ENCODE measurements at places on chromosomes 1 and 21.

DNA sequence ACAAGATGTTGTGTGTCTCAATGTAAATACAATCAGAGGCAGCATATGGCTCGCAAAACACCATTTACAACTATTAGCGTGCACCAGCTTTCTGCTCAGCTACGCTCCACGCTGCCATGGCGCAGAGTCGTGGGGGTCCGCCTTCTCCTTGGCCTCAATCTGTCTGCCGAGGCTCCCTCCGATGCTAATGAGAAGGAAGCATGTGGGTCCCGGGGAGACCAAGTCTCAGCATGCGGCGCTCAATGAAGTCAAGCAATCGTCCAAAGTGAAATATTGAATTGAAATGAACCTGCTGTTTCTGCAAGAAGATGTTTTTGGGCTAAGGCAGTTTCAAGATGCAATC, 228.9 kb downstream of the TOMM20 start:
- DNase-seq, result no peak

GRCh38 chr1:110150330-110151174, at the start of gene SLC6A17:
SLC6A17 (plus strand) TSS chr1:110150494; CDS start chr1:110166930, 16,436 bp downstream.
- DNase-seq, result peak; percentile 82

GRCh38 chr1:147605591-147605990, 64.3 kb downstream of the BCL9 start:
- no peak for DNase-seq

DNA sequence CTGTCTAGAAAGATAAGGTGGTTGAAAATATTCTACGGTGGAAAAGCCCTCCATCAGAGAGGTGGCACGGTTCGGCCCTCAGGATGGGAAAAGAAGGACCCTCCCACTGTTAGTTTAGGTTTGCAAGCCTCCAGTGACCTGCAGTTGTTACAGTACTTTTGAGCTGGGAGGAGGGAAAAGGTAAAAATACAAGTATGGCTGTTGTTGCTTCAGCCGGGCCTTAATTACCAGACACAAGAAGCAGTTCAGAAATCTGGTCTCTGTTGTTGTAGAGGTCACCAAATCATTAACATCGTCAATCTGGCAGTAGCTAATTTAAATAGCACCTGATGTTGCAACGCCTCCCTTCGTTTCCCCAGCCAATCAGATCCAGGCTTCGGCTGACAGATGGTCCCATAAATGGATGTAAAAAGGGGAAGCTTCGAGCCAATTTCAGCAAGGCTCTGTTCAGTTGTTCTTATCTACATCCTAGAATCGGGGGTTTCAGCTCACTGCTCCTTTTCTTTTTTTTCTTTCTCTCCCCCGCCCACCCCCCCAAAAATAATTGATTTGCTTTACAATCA, at the start of gene ELAVL4:
TSS of gene ELAVL4 (plus strand) at position 424 of the 563 bp plus-strand sequence. CDS start 270 bp downstream, outside the sequence.
- DNase-seq, result no peak

DNA sequence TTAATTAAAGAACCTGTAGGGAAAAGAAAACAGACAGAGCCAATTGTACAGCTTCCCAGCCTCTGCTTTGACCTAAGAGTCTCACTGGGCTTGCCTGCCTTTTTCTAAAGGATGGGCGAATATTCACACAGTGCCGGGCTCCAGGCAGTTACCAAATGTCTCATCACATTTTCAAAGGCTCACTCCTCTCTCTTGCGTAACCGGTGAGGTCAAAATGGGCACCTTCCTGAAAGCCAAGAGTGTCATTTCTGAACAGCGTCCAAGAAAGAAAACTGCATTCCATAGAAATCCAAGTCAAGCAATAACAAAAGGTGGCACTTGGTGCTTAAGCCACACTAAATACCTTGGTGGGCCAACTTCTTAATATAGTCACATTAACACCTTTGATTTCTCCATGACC, 710 bp upstream of the PALMD start:
- DNase-seq, result no peak

DNA sequence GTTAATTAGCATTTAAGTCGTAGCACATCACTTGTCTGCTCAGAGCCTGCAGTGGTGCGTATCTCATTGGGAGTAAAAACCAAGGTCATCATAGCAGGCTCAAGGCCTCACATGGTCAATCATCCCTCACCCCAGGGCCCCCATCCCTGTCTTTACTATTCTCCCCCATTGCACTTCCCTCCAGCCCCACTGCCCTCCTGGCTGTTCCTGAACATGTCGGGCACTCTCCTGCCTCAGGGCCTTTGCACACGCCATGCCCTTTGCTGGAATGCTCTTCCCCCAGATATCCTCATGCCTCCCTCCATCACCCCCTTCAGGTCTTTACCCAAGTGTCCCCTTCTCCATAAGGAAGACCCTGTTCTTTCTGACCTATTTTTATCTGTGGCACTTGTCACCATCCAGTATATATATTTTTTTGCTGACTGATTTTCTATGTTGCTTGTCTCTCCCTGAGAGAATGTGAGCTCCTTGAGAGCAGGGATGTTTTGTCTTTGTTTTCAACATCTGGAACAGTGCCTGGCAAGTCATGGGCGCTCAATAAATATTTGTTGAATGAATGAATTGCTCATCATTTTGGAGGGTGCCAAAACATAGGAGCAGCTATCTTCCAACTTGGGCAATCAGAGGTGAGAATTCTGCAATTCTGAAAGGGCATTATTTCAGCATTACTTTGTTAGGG, 74.1 kb upstream of the POU3F1 start:
- DNase-seq, result no peak

- DNase-seq, result peak; percentile 93
Observed at GRCh38 chr1:47561523-47562007, 123.7 kb downstream of the FOXD2 start.

DNA sequence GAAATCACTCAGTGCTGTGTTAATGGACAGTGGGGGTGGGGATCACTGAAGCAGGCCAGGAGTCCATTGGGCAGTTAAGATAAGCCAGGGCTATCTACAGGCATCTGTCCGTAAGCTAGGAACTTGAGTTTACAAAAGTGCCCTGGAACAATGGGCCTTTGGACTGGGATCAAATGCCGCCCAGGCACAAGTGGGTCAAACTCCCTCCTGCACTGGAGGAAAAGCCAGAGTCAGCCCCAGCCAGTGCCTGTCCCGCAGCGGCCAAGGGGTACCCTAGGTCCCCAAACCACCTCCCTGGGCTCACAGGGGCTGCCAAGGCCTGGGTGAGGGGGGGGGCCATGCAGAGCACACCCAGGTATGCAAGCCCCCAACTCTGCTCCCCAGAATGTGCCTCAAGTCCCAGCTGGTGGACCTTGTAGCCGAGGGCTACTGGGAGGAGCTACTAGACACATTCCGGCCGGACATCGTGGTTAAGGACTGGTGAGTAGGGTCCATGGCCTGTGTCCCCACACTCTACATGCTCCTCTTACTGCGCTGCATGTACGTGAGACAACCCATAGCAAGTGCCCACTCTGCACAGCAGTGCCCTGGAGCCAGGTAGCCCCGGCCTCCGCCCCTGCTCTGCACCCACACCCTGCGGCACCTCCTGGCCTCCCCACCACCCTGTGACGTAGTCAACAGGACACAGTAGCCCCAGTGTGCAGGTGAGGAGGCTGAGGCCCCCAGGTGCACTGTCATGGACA, 7.7 kb downstream of the FBXO6 start:
- no peak for DNase-seq

DNA sequence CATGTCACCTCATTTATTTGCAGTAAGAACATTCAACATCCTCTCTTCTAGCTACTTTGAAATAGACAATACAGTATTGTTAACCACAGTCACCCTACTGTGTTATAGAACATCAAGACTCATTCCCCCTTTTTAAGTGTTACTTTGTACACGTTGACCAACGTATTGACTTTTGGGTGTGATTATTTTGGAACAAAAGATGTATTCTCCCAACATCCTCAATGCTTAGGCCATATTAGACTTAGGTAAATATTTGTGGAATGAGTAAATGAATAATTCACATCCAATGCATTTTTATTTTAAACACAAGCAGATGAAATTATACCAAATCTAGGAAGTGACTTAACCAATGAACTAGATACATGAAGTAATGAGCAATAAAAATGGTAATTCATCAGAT, 296.6 kb downstream of the CHRM3 start:
- no peak for DNase-seq

- no peak for DNase-seq
Observed at GRCh38 chr21:45556645-45557615, 14.7 kb upstream of the SLC19A1 start.

DNA sequence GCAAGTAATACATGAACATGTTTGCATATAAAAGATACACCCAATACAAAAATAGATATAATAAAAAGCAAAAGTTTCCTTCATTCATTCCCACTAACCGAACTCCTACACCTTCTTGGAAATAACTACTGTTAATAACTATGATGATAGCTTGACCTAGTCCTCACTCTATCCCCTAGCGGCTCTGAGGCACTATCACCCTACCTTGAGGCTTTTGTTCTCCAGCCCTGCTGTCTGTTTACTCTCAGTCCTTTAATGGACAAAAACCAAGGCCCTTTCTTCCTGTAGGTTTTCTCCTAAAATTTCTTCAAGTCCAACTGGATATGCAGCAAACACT, 186.6 kb downstream of the SLC35F3 start:
- no peak for DNase-seq

- no peak for DNase-seq
Observed at GRCh38 chr21:18157406-18157805, 87.2 kb upstream of the CHODL start.

GRCh38 chr1:224198572-224198971, 15.5 kb downstream of the DEGS1 start:
- no peak for DNase-seq

- no peak for DNase-seq
Observed at GRCh38 chr1:8147956-8148355, 121.8 kb upstream of the ERRFI1 start.

- no peak for DNase-seq
Observed at GRCh38 chr1:171250263-171250662, 2.0 kb downstream of the FMO1 start.

DNA sequence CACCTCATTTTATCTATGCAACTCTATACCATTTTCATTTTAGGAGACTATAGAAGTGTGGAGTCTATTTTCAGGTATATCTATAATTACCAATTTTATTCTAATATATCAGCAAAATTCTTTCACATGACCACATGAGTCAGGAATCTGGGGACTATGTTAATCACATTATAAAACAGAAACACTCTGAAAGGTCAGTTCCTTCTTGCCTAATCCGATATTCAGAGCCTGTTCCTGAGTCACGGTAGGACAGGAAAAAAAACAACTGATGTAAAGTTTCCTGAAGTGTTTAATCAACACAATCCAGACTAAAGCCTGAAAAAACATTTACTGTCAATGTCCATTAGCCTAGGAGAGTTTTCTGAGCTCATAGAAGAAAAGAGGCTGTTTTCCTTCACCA, 1902.3 kb downstream of the NCAM2 start:
- DNase-seq, result no peak

DNA sequence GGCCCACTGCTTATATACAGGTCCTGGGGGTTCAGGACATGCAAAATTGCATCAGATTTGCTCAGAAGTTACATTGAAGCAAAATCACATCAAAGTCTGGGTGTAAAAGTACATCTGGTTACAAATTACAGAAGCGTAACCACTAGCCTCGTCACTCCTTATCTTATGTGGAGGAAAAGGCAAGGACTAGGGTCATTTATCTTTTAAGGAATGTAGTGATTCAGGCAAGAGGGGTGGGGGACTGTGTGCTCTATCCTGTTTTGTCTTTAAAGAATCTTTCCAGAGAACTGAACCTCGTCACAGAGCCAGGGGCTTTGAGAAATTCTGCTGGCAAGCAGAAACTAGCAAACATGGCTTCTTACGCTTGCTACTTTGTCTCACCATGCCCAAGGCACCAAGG, 61.1 kb upstream of the RAB4A start:
- DNase-seq, result no peak

- no peak for DNase-seq
Observed at GRCh38 chr1:173393659-173394000, 83.5 kb upstream of the PRDX6 start.

DNA sequence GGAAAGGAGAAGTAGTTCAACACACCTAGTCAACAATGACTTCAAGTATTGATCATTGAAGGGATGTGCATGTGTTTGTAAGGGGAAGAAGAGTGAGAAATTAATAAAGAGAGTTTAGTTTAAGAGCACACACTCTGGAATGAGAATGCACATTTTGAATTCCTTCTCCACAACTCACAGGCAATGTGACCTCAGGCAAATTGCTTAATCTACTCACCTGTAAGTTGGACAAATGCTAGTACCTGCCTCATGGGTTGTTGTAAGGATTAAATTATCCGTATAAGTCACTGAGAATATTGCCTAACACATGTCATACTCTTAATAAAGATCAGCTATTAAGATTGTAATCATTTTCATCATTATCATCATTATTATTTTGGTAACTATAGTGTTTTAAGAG, 204.0 kb upstream of the NFIA start:
- DNase-seq, result no peak

GRCh38 chr1:183247931-183248330, 61.9 kb downstream of the LAMC2 start:
- DNase-seq, result no peak

DNA sequence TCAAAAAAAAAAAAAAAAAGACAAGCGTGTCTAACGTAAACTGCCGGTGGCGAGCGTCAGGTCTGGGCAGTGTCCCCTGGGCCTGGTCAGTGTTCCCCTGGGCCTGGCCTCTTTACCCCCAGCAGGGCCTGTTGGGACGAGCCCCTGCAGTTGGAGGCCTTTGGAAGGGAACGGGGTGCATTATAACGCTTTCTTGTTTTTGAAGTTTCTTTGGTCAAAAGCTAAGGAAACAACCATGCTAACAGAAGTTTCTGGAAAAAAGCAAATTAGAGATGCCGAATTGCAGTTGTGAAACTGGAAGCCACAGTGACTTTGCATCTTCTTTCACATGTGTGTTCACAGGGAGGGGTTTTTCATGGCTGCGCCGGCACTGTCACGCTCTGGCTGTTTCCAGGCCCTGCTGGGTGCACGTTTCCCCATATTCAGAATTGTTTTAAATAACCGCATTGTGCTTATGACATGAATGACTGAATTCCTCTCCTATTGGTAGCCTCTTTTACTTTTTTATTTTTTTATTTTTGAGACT, 16.0 kb downstream of the RRP1 start:
- no peak for DNase-seq

- DNase-seq, result peak; percentile 69
Observed at GRCh38 chr1:40107290-40107959, 10.4 kb upstream of the PPT1 start.

DNA sequence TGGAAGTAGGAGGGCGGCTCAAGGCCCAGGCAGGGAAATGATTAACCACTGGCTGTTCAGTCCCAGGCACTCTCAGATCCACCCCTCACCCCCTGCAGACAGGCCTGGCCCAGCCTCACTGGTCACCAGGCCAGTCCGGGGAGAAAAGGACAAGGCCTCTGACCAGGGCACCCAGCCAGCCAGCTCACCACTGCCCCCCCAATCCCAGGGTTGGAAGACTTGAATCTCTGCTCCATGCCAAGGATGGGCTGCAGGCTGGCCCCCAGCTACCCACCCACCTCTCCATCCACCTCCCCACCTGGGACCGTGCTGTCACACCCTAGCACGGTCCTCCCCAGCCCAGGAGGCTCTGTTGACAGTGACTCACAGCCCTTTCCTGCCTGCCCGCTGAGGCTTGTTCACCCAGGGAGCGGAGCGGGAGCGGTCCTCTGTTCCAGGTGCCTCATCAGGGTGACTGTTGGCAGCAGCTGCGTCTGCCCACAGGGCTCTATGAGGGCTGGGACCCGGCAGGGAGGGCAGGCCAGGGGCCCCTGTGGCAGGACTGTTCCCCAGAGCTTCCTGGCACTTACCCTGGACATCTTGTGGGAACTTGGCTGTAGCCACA, 2.2 kb downstream of the LAD1 start:
- peak; percentile 72 for DNase-seq
